ENCODE measurements at places on chromosomes 3 and 15. TPM values are rescaled to one million over a fixed set of nuclear protein-coding genes. Genes with fewer than 3 reads are reported as not detected.

CAMK2N2 gene
- polyA plus RNA-seq, result 0.07 TPM

MYO5A gene
- 4.1 TPM for polyA plus RNA-seq

SAMD7 gene
- polyA plus RNA-seq, result not detected

RARB gene
- polyA plus RNA-seq, result 9.5 TPM

LNP1 gene
- polyA plus RNA-seq, result 4.1 TPM

CLDN16 gene
- 0.05 TPM for polyA plus RNA-seq

LTK gene
- 1.6 TPM for polyA plus RNA-seq

IL17RD gene
- polyA plus RNA-seq, result 0.59 TPM

PLCL2 gene
- polyA plus RNA-seq, result 12.5 TPM

ARNT2 gene
- 3.6 TPM for polyA plus RNA-seq

ECE2 gene
- polyA plus RNA-seq, result 2.6 TPM

VEPH1 gene
- polyA plus RNA-seq, result 0.25 TPM

UQCC5 gene
- polyA plus RNA-seq, result 97.3 TPM

LTF gene
- 1.00 TPM for polyA plus RNA-seq

FEZF2 gene
- polyA plus RNA-seq, result not detected

WWTR1 gene
- 23.0 TPM for polyA plus RNA-seq

GOLGA6D gene
- polyA plus RNA-seq, result not detected

FMN1 gene
- 0.63 TPM for polyA plus RNA-seq

SIAH2 gene
- polyA plus RNA-seq, result 9.9 TPM

PKM gene
- 840 TPM for polyA plus RNA-seq

THRB gene
- 5.3 TPM for polyA plus RNA-seq

POLQ gene
- 0.16 TPM for polyA plus RNA-seq

CYP11A1 gene
- polyA plus RNA-seq, result 0.66 TPM

ST6GAL1 gene
- polyA plus RNA-seq, result 25.2 TPM

CYP1A2 gene
- 0.07 TPM for polyA plus RNA-seq

SRGAP3 gene
- 2.6 TPM for polyA plus RNA-seq

SLC28A1 gene
- polyA plus RNA-seq, result 0.32 TPM

SLC24A5 gene
- not detected for polyA plus RNA-seq

STIMATE gene
- polyA plus RNA-seq, result 4.3 TPM

CORO2B gene
- 6.9 TPM for polyA plus RNA-seq

GLDN gene
- 2.3 TPM for polyA plus RNA-seq

ACAN gene
- polyA plus RNA-seq, result 0.86 TPM

EAF2 gene
- polyA plus RNA-seq, result 6.0 TPM

CFAP100 gene
- not detected for polyA plus RNA-seq

ZNF662 gene
- 3.1 TPM for polyA plus RNA-seq

CXCR6 gene
- polyA plus RNA-seq, result 0.18 TPM

PTPRG gene
- 8.6 TPM for polyA plus RNA-seq

AP2M1 gene
- polyA plus RNA-seq, result 330 TPM

SNX22 gene
- polyA plus RNA-seq, result 74.0 TPM

VPS13C gene
- polyA plus RNA-seq, result 14.5 TPM

GOLGA8G gene
- not detected for polyA plus RNA-seq

FBXL22 gene
- 19.5 TPM for polyA plus RNA-seq

CYP8B1 gene
- 0.02 TPM for polyA plus RNA-seq

CCRL2 gene
- polyA plus RNA-seq, result 1.7 TPM

PRR20G gene
- polyA plus RNA-seq, result not detected

GALNT15 gene
- polyA plus RNA-seq, result 10.1 TPM

AADACL2 gene
- polyA plus RNA-seq, result 0.05 TPM

UBAP1L gene
- polyA plus RNA-seq, result 1.4 TPM

PARL gene
- 62.0 TPM for polyA plus RNA-seq

SLC27A2 gene
- polyA plus RNA-seq, result 0.14 TPM

Data from right cardiac atrium (tissue), 5 donors.